T-helper 2 cell (primary cell): ENCODE measurements at places on chromosomes 16 and 17.

DNA sequence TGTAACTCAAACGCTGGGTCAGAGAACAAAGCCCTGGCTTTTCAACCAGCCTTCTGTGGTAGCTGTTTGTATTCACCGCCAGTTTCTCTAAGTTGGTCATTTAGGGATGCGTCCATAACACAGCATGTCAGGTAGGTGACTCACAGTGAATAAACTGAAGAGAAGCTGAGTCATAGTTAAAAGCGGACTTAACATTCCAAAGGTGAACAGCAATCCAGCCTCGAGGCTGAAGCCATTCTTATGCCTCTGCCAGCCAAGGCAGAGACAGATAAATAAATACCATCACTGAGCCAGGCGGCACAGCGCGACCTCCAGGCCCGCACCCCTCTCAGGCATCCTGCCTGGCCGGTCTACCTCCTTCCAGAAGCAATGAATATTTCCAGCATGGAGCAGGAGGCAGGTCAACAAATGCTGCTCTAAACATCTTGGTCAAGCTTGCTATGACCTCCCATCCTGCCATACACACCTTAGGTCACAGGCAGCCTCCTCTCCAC lies 12.4 kb upstream of the CACNG4 start:
- no peak for DNase-seq

GRCh38 chr16:29158785-29159184 lies 173.9 kb downstream of the LAT start:
- DNase-seq, result no peak

- no peak for DNase-seq
Observed at GRCh38 chr16:29678691-29679267, at the start of gene QPRT. Gene QPRT, plus strand, starts transcription at chr16:29679180. Its CDS starts 18 bp downstream, at chr16:29679198.

DNA sequence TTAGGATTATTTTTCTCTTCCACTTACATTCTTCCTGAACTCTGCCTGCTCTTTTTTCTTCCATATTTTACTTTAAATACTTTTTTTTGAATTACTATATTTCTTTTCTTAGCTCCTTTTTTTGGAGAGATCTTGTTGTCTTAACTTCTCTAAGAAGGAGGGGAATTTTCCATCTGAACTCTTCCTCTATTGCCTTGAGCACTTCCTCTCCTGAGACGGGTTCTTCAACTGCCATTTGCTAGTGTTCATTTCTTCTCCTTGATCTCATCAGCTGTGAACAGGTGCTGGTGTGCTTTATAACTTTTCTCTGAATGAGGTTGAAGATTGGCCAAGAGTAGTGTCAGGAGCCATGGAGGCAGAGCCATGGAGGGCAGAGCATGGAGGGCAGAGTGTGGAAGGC lies 15.1 kb upstream of the CD300LD start:
- DNase-seq, result no peak

DNA sequence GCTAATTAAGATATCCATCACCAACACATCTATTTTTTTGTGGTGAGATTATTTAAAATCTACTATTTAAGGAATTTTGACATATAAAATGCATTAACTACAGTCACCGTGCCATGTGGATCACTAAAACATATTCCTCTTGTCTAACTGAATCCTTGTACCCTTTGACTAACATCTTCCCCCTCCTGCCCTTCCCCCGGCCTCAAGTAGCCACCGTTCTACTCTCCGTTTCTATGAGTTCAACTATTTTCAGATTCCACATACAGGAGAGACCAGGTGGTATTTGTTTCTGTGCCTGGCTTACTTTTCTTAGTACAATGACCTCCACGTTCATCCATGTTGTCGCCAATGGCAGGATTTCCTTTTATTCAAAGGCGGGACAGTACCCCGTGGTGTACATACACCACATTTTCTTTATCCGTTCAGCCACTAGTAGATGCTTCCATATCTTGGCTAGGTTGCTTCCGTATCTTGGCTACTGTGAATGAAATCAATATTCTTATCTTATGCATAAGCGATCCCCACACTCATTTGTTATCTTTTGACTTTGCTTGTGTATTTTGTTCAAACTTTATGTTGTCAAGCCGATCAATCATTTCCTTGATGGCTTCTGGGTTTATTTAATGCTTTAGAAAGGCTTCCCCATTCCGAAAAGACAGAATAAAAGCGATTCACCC lies 134.7 kb downstream of the KCNJ12 start:
- no peak for DNase-seq

DNA sequence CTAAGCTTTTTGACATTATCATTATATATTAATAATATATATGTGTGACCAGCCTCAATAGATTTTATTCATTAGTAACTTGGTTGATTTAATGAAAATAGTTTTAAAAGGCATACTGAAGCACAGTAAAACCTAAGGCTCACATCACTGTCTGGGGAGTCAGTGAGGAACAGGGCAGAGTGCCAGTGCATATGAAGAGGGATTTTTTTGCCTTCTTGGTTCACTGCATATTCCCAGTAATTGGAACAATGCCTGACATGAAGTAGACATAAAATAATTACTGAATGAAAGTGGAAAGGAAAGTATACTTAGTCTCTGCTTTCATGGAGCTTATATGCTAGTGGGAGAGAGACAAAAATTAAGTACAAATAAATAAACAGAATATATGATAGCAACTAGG lies 81.1 kb downstream of the FTO start:
- no peak for DNase-seq

- DNase-seq, result no peak
Observed at GRCh38 chr17:41308918-41309359, at the start of gene KRTAP16-1. Gene KRTAP16-1, minus strand, starts transcription at chr17:41309309. Its CDS starts 56 bp downstream, at chr17:41309253.

GRCh38 chr17:10305398-10305797 lies 67.4 kb downstream of the MYH13 start:
- no peak for DNase-seq

DNA sequence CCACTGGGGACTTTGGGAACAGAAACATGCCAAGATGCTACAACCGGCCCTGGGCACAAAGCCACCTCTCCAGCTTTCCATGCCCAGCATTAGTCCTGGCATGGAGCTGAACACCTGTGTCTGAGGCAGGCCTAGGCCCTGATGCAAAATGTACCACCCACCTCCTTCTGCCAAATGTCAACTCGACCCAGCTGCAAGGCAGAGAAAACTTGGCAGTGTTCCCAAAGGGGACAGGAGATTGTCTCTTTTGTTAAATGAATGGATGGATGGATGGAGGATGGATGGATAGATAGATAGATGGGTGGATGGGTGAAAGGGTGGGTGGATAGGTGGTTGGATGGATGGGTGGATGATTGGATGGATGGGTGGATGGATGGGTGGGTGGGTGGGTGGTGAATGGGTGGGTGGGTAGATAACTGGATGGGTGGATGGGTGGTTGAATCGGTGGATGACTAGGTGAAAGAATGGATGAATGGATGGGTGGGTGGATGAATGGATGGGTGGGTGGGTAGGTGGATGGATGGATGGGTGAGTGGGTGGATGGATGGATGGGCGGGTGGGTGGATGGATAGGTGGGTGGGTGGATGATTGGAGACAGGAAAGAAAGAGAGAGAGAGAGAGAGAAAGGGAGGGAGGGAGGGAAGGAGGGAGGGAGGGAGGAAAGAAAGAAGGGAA lies 73.4 kb upstream of the TNRC6C start:
- DNase-seq, result no peak

GRCh38 chr16:70444249-70445063 lies 5.6 kb upstream of the ST3GAL2 start:
- DNase-seq, result no peak

DNA sequence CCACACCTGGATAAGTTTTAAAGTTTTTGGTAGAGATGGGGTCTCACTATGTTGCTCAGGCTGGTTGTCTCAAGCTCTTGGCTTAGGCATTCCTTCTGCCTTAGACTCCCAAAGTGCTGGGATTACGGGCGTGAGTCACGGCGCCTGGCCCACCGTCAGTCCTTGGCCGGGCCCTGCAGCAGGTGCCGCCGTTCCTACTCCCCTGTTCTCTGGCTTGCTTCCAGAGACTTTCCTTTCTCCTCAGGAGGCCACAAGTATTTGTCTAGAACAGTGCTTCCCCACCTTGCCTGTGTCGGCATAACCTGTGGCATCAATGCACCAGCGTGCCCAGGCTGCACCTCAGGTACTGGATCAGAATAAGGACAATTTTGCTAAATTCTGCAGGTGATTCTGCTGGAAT lies 3.0 kb upstream of the MGAT5B start:
- DNase-seq, result no peak

- no peak for DNase-seq
Observed at GRCh38 chr17:16449121-16449570, 33.8 kb downstream of the TRPV2 start.

GRCh38 chr17:205148-205669 lies 23.8 kb upstream of the DOC2B start:
- DNase-seq, result no peak

- no peak for DNase-seq
Observed at GRCh38 chr16:10009684-10010083, 172.5 kb downstream of the GRIN2A start.

GRCh38 chr17:82697808-82698064 lies 762 bp downstream of the RAB40B start:
- no peak for DNase-seq

DNA sequence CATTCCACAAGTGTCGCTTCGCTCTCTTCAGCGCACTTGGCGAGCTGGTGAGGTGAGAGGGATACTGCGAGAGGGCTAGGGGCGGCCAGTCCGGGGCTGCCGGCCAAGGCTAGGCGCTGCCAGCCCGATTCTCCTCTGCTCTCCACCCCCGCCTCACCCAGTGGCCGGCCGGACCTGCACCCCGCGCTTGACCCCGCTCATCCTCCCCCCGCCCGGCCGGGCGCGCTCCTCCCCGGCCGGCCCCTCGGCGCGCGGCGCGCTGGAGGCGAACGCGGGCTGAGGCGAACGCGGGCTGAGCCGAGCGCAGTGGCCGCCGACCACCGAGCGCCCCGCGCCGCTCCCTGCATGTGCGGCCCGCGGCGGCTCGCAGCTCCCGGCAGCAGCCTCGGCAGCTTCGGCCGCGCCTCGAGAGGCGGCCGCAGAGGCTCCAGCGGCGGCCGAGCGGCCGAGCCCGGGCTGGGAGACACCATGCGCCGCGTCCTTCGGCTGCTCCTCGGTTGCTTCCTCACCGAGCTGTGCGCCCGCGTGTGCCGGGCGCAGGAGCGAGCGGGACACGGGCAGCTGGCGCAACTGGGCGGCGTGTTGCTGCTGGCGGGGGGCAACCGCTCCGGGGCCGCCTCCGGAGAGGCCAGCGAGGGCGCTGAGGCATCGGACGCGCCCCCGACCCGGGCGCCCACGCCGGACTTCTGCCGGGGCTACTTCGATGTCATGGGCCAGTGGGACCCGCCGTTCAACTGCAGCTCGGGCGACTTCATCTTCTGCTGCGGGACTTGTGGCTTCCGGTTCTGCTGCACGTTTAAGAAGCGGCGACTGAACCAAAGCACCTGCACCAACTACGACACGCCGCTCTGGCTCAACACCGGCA lies at the start of gene SHISA9:
Gene SHISA9 (plus strand): TSS at position 2 of the 865 bp plus-strand sequence.
- DNase-seq, result no peak

GRCh38 chr16:2470603-2471015 lies 488 bp upstream of the NTN3 start:
- DNase-seq, result no peak

DNA sequence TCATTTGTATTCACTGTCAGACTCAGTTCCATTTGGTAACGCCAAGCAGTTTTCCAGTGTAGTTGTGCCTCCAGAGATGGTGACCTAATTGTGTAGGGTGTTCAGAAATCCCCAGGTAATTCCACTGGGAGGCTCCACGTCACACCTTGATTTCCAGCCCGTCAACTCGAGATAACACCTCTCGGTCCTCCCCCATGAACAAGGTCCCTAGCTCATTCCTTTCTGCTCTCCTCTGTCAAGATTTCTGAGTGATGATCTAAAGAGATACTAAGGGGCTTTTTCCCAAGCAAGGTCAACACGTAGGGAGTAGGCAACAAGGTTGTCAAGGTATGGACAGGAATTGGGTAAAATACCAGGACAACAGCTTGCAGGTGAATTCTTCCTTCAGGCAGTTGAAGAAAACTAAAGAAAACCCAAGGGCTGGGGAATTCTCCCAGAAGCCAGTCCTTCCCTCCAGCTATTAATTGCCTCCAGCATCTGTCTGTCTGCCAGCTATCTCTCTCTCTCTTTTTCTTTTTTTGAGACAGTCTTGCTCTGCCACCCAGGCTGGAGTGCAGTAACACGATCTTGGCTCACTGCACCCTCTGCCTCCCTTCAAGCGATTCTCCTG lies 31.4 kb downstream of the GPRC5B start:
- no peak for DNase-seq
